ENCODE measurements at places on chromosomes 7 and 10.
A peak's percentile ranks its signal among the peaks of the same experiment; 100 is the strongest.

GRCh38 chr10:108521827-108522492 is 1357.5 kb upstream of the SORCS1 start:
- DNase-seq: no peak

DNA sequence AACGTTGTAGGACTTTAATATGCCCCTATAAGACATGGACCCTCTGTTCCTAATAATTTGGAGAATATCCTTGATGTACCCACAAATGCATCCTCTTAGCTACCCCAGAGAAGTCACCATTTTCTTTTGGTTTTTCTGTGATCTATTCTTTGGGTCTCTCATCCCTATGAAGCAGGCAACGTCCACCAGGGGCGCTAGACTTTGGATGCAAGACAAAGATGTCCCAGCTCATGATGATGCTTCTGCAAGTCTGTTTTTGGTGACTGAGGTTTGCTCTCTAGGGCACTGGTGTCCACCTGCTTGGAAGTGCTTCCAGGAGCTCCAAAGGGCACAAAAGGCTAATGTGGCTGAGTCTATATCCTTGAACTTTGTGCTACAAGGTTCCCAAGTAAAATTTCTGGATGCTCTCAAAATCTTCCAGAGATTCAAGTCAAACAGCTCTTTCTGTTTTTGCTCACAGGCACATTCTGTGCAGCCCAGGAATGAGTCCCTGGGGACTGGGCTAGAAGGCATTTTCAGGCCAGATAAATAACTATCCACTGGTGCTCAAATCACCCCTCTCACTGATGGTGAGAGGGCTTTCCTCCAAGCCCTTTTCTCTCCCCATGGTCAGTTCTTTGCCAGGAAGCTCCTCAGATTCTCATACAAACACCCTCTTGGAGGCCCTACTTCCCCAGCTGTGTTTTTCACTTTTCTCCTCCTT is 166.4 kb downstream of the C7orf25 start:
- peak; percentile 73 for DNase-seq

DNA sequence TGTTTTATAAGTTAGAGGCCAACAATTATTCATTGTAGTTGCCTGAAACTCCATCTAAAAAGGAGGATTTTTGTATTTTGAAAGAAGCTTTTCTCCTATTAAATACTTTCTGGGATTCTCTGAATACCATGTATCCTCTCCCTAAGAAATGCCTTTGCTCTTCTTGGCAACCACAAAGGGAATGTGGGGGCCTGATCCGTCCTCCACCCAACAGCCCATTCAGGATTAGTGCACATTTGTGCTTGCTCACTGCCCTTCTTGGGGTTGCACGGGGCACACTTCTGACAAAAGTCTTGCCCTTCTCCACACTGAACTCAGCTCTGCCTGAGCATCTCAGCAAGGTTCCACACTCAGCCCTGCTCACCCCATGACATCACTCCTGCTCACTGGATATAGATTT is 194.2 kb downstream of the SLC25A13 start:
- DNase-seq: no peak

DNA sequence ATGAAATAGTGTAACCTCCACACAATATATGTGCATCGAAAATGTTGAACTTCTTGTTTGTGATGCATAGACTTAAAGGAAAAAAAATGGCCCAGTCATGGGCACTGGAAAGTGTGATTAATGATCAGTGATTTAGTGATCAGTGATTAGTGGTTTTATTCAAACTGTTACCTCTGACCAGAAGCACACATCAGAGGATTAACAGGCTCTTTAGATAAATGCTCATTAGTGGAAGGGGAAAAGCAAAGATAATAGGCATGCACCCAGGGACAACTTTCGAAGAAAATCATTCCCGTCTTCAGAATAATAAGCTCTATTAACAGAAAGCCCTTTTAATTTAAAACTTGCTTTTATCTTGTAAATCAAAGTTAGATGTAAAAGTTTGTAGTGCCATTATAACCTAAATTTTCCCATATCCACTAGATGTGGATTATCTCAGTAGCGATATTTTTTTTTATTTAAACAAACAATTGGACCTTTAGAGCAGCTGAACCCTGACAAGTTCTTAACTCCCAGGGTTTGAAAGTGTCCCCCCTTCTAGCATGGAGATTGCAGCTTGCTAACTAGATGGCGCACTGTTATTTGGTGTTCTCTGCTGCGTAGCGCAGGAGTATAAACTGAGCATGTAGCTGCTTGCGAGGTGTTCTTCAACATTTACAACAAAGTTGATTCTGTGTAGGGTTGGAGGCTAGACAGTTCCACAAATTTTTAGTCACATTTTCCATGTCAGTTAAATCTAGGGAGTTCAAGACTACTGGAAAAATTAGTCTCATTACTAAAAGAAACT is at the start of gene CREB5:
Gene CREB5 (plus strand): TSS at position 643 of the 787 bp plus-strand sequence. CDS start 397 bp downstream, outside the sequence.
- peak; percentile 68 for DNase-seq

DNA sequence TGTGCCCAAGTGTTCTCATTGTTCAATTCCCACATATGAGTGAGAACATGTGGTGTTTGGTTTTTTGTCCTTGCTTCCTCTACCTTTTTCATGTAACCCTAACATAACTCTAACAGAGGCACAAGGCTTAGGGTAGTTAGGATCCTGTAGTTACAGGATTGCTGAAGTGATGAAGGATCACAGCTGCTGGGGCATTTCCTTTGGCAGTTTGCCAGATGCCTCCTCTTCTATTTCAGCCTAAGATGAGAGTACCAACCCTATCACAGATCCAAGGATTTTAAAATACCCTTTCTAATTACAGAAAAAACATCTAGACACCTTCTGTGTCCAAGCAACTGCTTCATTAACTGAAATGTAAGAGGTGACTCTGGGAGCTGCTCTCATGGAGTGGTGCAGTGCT is 141.7 kb upstream of the COL1A2 start:
- DNase-seq: no peak

- DNase-seq: no peak
These were observed 60.1 kb downstream of the IKZF1 start for GRCh38 chr7:50364645-50365044.

DNA sequence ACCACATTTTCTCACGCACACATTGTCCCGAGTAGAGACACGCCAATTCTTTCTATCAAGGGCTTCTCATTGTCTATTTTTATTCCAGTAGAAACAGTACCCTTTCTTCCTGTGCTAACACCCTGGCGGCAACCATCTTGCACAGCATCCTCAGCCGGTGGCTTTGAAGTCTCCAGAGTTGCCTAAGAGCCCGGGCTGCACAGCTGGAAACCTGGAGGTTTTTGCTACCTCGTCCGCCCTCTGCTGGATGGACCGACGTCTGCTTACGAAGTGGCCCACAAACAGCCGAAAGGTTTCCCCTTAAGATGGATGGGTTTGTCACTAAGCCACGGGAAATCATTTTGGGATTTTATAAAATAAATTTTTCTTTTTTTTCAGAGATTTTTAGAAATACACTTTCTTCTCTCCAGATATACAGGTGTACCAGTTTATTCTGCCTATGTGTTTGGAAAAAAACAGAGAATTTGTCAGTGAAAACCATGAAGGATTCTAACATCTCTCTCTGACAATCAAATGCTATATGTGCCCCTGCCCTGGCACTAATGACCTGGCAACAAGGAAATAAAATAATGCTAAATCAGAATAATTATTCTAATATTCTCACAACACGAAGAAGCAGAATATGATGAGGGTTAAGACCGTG is 81.8 kb upstream of the FAM204A start:
- DNase-seq: peak; percentile 95

Measured in NAMALWA (cell line).